ENCODE measurements at places on chromosomes 1 and 21. TPM values are rescaled to one million over a fixed set of nuclear protein-coding genes. Genes with fewer than 3 reads are reported as not detected.
A peak's percentile ranks its signal among the peaks of the same experiment; 100 is the strongest.

- no peaks in the 10 kb centered on the region for H3K4me1 ChIP-seq
- no peak for DNase-seq
- H3K27me3 ChIP-seq: peaks cover 6% of the 10 kb centered on the region
- no peaks in the 10 kb centered on the region for H3K36me3 ChIP-seq
- H3K4me3 ChIP-seq: no peak overlapping the region
Measured at GRCh38 chr1:88286716-88287115, 397.4 kb upstream of the PKN2 start.

DNA sequence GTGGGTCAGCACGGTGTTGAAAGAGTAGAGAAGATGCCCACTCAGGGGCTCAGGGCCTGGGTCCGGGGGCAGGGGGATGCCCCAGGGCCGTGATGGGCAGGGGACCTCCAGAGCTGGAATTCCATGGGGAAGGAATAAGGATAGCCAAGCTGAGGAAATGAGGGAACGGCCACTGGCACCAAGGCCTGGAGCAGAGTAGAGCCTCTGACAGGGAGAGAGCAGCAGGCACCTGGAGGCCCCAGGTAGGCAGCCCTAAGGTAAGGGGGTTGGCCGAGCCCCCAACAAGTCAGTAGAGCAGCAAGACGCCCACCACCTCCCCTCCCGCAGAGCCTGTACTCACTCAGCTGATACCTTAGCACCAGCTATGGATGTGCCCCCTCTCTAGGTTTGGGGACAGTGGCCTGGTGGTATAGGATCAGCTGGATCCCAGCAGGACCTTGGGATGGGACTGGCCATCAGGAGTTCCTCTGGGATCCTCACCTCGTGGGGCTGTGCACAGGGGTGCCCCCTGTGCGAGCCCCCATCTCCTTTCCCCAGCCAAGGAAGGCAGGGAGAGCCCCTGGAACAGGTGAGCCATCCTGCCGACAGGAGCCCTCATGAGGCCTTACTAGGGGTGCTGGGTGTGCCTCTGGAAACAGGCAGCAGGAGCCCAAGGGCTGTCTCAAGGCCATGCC lies 21.0 kb upstream of the ARF1 start:
- peak; percentile 63 for DNase-seq
- peaks cover 31% of the 10 kb centered on the region for H3K27me3 ChIP-seq
- H3K4me1 ChIP-seq: peaks cover 9% of the 10 kb centered on the region
- H3K27ac ChIP-seq: no peak overlapping the region

DNA sequence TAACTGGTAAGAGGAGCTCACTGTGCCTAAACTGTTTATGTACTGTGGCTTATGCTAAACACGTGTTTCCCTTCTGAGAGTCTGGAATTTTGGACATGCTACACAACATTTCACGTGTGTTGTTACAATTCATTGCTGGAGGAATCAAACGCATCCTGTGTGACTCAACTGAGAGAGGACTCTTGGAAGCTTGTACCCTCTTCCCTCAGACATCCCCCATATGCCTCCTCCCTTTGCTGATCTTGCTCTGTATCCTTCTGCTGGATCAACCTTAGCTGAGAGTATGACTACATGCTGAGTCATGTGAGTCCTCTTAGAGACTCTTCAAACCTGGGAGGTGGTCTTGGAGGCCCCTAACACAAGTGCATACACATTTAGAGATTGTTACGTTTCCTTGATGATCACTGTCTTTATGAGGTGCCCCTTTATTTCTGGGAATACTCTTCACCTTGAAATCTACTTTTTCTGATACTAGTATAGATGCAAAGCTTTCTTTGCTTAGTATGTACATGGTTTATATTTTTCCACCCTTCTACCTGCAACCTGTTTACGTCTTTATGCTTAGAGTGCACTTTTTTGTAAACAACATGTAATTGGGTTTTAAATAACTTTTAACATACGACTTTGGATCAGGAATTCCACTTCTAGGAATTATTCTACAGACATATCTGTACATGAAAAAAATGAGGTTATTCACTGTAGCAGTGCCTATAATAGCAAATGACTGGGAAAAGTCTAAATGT lies 8.7 kb downstream of the NPHP4 start:
- no peak overlapping the region for H3K4me3 ChIP-seq
- H3K27me3 ChIP-seq: no peaks in the 10 kb centered on the region
- H3K36me3 ChIP-seq: peaks cover 3% of the 10 kb centered on the region

- H3K4me3 ChIP-seq: no peak overlapping the region
- DNase-seq: no peak
- H3K4me1 ChIP-seq: peaks cover 16% of the 10 kb centered on the region
- no peaks in the 10 kb centered on the region for H3K36me3 ChIP-seq
- H3K27ac ChIP-seq: no peak overlapping the region
Measured at GRCh38 chr1:202639500-202639899, 70.8 kb downstream of the SYT2 start.

Gene SPRR2E
- total RNA-seq: not detected

GRCh38 chr1:63777286-63777685 lies 3.5 kb downstream of the ROR1 start:
- no peak for DNase-seq
- peak overlapping the region; percentile 97 for H3K4me3 ChIP-seq
- H3K27ac ChIP-seq: peak overlapping the region; percentile 86
- H3K27me3 ChIP-seq: no peaks in the 10 kb centered on the region
- H3K4me1 ChIP-seq: peaks cover 83% of the 10 kb centered on the region
- H3K36me3 ChIP-seq: peaks cover 13% of the 10 kb centered on the region

Measured in chondrocyte (in vitro differentiated cells).